Activated CD8-positive, alpha-beta memory T cell treated with anti-CD3 and anti-CD28 coated beads, Interleukin-2, amount 50 U/mL, for 4 hours (primary cell): ENCODE measurements at places on chromosomes 2 and 18.

DNA sequence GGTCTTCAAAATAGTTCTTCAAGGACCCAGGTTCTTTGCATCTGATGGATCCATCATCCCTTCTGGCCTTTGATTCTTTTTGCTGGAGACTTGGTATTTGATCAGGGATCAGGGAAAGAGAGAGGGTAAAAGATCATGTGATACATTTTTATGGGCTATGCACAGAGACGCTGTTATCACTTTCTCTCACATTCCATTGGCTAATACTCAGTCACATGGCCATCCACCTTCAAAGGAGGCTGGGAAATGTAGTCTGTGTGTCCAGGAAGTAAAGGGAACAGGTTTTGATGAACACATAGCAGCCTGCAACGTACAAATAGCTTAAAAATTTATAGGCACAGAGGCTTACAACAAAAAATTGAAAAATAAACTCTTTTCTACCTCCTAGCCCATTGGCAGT is 629.6 kb upstream of the FANCL start:
- no peak for DNase-seq

- no peak for DNase-seq
These were observed 13.2 kb downstream of the SPATS2L start for GRCh38 chr2:200319548-200320337.

GRCh38 chr2:182854375-182855105 is 11.9 kb downstream of the FRZB start:
- DNase-seq, result no peak

- DNase-seq, result no peak
These were observed 299.0 kb downstream of the MYCN start for GRCh38 chr2:16239296-16239850.

GRCh38 chr2:152483276-152484063 is 148.5 kb downstream of the FMNL2 start:
- no peak for DNase-seq

DNA sequence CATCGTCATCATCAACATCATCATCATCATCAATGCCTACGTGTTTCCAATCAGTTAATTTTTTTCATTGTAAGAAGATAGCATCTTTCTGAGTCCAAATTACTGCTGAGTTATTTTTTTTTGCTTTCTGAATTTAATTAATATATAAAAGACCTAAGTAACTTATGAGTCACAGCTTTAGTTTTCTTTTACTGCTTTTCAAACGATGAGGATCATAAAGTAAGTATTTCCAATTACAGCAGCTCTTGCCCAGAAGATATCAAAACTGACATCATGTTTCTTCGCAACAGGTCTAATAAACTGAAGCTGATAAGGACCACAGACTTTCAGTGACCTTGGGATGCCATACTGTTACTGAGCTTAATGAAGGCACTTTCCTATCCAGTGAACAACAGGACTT is 442.2 kb downstream of the DSEL start:
- no peak for DNase-seq

- DNase-seq, result no peak
These were observed 20.5 kb downstream of the SLC25A52 start for GRCh38 chr18:31740180-31740579.

DNA sequence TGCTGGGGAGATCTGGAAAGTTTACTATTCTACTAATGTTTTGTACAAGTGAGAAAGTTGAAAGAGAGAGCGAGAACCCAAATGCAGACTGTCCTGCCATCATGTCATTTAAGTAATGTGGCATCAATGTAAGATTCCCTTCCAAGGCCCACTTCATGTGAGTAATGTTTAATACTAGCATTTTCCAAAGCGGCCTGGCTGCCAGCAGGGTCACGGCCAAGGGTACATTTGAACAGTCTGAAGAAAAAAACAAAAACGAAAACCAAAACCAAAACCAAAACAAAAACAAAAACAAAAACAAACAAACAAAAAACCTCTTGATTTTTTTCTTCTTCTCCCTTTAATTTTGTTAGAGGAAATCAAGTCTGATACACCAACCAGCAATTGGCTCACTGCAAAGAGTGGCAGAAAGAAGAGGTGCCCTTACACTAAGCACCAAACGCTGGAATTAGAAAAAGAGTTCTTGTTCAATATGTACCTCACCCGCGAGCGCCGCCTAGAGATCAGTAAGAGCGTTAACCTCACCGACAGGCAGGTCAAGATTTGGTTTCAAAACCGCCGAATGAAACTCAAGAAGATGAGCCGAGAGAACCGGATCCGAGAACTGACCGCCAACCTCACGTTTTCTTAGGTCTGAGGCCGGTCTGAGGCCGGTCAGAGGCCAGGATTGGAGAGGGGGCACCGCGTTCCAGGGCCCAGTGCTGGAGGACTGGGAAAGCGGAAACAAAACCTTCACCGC is 2.2 kb downstream of the HOXD10 start:
- no peak for DNase-seq

GRCh38 chr2:182713601-182714000 is 2.5 kb upstream of the DNAJC10 start:
- no peak for DNase-seq

DNA sequence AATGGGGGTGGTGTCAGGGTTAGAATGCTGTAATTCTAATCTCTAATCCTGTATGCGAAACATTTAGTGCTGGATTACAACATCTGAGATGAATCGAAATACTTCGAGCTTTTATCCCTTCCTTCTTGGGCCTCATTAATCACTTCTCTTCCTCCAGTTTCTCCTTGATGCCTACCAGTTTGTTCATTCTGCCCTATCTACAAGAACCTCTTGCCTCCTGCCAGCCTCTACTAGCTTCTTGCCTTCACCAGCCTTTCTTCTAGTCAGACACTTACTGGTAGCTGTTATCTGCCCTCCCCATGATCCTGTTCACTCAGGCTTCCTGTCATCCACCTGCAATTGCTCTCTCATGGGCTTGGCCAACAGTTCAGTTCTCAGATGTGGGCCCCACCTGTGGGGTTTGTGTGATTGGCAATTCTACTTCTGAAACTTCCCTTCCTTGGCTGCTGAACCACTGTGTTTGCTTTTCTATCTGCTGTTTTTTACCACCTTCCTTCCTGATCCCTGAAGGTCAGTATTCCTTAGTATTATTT is 15.4 kb upstream of the FARP2 start:
- DNase-seq, result no peak

DNA sequence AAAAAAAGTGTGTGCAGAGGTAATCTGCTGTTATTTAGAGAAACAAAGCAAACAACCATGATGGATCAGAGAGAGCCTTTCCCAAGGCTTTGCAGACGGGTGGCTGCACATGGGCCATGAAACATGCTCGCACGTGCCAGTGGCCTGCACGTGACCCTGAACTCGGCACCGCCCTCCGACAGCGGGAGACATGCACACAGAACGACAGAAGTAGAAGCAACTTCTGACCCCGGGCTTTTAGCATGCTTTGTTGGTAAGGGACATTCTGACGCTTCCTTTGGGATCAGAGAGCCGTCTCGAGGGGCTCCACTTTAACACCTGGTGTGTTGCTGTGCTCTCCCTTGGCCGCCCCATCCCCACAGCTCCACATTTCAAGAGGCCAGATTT is 112.5 kb downstream of the KCNF1 start:
- DNase-seq, result no peak

- no peak for DNase-seq
These were observed 797.0 kb upstream of the CHAC2 start for GRCh38 chr2:52970642-52971041.

DNA sequence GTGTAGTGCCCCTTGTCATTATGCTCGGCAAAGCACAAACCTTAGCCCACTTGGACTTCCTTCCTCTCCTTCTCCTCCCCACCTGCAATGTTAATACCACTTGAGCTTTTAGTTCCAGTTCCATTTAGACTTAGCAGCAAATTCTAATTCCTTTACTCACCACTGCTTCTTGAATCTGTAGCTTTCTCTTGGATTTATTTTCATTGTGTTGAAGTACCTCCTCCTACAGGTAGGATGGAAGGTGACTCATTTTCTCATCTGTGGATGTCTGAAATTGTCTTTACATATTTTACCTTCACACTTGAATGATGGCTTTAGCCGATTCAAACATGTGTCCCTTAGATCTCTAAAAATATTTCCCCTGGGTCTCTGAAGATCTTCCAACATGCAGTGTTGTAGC is 32.8 kb upstream of the BIN1 start:
- DNase-seq, result no peak

GRCh38 chr2:11974573-11974972 is 228.1 kb downstream of the LPIN1 start:
- DNase-seq, result no peak

GRCh38 chr2:149422337-149422990 is 92.1 kb downstream of the LYPD6 start:
- DNase-seq, result no peak

DNA sequence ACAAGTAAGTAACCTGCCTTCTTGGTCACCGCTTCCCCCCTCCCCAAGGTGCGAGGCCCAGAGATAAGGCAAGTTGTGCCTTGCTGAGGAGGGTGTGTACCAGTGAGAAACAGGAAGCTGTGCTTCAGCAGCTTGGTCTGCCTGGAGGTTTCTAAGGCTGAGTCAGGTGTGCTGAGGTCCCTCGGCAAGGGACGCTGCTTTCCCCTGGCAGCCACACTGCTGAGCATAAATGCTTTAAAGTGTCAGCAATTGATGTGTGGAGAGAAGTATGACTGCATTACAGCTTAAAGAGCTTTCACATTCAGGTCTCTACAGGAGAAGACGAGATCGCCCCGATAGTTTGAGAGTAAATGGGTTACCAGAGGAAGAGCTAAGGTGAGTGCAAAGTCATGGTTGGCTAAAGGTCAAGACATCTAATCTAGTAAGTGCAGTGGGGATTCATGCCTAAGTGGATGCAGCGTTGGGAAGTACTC is 86.9 kb downstream of the LIMS1 start:
- peak; percentile 70 for DNase-seq

GRCh38 chr18:11700876-11701275 is 11.8 kb downstream of the GNAL start:
- no peak for DNase-seq

DNA sequence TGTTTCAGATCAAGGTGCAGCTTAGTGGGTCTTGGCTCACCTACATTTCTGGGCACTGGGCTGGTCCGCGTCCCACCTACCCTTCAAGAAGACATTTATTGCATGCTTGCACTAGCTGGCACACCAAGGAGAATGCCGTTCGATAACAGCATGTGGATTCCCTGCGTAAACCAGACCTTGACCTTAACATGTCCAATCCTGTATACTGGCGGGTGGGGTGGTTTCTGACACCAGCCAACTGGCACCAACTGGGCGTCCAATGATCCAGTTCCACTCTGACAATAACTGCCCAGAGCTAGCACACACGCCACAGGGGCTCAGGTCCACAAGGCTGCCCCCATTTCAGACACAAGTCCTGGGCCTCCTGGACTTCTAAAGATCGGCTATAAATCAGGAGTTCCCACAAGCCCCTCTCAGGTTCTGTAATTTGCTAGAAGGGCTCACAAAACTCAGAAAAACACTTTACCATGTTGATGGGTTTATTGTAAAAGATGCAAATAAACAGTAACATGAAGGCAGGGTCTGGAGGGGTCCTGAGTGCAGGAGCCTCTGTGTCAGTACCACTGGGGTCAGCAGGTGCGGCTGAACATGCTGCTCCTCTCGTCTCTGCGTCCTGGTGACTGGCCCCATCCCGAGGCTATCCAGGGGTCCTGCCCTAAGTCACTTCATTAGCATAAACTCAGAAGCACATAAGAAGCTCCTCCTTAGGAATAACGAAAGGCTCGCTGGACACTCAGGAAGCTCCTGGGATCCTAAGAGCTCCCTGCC is 161.8 kb downstream of the HDAC4 start:
- DNase-seq, result no peak

GRCh38 chr18:73023975-73024374 is 156.2 kb upstream of the NETO1 start:
- DNase-seq, result no peak

GRCh38 chr2:173656086-173656485 is 301.4 kb downstream of the CDCA7 start:
- DNase-seq, result no peak

- DNase-seq, result no peak
These were observed 56.4 kb downstream of the ADCY3 start for GRCh38 chr2:24863641-24864040.

- peak; percentile 10 for DNase-seq
These were observed 10.1 kb downstream of the HDAC4 start for GRCh38 chr2:239390546-239391285.

DNA sequence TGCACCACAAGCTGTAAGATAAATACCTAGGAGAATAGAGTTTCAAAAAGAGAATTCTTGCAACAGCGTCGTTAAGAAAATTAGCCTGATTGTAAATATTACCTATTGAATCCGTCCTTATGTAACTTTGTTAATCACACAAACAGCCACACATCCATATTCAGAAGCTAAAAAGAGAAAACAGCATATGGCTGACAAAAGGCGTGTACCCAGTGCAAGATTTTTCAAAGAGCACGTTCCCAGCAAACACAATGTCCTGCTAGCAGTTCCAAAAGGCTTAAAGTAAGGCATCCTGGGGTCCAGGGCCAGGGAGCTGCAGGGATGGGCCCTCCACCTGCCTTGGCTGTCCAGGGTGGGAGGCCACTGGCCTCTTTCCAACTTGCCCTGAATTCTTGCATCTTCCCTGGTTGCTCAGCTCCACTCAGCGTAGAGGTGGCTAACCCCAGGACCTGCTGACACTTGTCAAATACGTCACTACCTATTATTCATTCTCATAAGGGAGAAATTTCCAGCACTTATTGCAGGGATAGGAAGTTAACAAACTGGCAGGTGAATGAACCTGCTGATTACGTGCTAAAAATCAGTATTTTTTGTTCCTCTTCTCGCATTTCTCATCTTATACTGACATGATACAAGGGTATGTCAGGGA is 102.1 kb upstream of the NEDD4L start:
- DNase-seq, result no peak

- no peak for DNase-seq
These were observed 278.8 kb upstream of the CELF4 start for GRCh38 chr18:37844209-37844970.

DNA sequence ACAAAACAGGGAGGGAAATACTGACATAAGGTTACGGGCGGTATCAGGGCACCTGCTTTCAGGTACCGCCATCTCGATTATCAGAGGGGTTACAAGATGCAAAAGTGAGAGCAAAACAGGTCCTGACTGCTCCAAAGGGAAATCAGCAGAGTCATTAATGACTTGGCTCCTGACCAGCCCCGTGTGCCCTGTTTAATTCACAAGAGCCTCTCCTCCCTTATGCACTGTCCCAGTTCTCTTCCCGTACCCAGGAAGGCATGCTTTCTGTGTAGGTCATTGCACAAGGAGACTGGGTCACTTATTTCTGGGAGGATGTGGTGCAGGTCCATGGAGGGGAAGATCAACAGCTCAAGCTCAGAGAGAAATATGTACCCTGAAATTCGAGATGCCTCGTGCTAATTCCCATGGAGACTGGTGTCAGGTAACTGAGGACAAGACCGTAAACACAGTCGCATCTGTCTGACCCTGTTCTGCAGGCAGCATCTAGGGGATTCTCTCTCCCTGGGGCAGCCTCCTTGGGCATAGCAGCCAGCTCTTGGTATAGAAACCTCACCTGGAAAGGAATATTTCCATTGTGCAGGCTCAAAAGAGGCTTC is 79.9 kb downstream of the HNRNPLL start:
- DNase-seq, result no peak

DNA sequence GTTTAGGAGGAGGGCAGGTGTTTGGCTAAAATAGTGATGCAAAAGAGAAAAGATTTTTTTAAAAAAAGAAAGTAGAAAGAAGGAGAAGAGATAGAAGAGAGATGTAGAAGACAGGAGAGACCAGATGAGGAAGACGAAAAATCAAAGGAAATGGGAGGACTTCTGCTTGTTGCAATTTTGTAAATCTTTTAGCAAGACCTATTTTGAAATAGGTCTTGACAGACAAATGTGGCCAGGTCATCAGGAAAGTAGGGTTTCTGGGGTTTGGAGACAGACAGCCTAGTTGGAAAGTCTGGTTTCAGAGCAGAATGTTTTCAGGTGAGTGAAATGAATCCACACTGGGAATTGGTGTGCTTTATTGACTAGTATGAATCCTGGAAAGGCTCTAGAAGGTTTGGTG is 104.5 kb upstream of the CAVIN2 start:
- no peak for DNase-seq
